ENCODE measurements at places on chromosomes 2 and 18. TPM values are rescaled to one million over a fixed set of nuclear protein-coding genes. Genes with fewer than 3 reads are reported as not detected.

GRCh38 chr2:10493075-10493633, 45.0 kb upstream of the ODC1 start:
- peak overlapping the region; percentile 85 for H3K27ac ChIP-seq
- peaks cover 2% of the 10 kb centered on the region for H3K36me3 ChIP-seq

- peaks cover 2% of the 10 kb centered on the region for H3K27me3 ChIP-seq
- H3K4me1 ChIP-seq = no peaks in the 10 kb centered on the region
These were observed 7.1 kb upstream of the EPAS1 start for GRCh38 chr2:46290078-46290477.

GRCh38 chr2:6053743-6054142, 361.6 kb downstream of the SOX11 start:
- H3K4me1 ChIP-seq = no peaks in the 10 kb centered on the region
- no peaks in the 10 kb centered on the region for H3K36me3 ChIP-seq
- no peaks in the 10 kb centered on the region for H3K27me3 ChIP-seq
- no peak overlapping the region for H3K27ac ChIP-seq

The LRATD1 gene
- total RNA-seq = not detected

GRCh38 chr2:80703532-80703931, 399.0 kb upstream of the LRRTM1 start:
- H3K27me3 ChIP-seq = no peaks in the 10 kb centered on the region
- no peak overlapping the region for H3K4me3 ChIP-seq
- H3K4me1 ChIP-seq = no peaks in the 10 kb centered on the region
- no peak overlapping the region for H3K27ac ChIP-seq
- H3K36me3 ChIP-seq = no peaks in the 10 kb centered on the region

DNA sequence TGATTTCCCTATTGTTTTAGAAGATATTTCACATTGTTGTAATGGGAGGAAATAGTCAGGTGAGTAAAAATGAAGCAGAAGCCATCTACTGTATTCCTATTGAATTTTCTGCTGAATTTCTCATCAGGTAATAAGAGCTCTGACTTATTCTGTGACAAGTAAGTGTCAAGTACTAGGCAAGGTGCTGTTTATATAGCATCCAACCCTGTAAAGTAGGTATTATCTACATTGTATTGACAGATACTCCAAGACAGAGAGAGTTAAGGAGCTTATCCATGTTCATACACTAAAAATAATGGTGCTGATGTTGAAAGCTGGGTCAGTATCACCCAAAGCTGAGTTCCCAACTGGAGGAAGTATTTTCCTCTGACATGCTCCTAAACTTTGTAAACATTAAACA, 106.0 kb downstream of the KCNJ3 start:
- H3K36me3 ChIP-seq = no peaks in the 10 kb centered on the region
- H3K27me3 ChIP-seq = no peaks in the 10 kb centered on the region
- H3K4me3 ChIP-seq = no peak overlapping the region
- H3K27ac ChIP-seq = no peak overlapping the region
- DNase-seq = no peak

DNA sequence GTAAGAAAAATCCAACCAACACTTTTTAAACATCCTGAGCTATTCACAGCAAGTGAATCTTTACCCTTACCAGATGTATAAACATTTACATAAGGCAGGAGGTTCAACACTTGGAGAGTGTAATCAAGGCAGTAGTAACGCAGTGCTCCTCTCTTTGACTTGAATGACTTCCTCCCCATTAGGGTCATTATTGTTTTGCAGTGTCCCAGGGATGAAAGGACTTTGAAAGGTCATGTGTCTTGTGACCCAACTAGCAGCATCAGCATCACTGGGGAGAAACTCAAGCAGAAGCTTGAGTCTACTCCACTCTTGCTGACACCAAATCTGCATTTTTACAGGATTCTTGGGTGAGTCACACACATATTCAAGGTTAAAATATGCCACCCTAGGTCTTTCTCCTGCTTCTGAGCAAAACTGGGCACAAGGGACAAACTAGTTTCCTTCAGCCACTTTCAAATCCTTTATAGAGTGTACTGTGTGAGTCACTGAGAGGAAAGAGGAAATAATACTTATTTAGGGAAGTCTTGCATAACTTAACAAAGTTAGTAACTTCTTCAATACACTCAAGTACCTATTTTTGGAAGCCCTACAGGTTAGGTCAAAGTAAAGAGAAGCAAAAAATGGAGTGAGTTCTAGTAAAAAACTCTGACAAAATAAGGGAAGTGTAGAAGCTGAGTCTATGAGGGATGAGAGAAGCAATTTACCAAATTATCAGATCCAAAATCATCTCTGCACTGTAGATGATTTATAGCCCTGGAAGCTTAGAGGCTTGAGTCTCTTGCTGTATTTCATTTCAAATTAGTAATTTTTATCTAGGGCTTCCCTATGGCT, 51.0 kb upstream of the EML4 start:
- no peaks in the 10 kb centered on the region for H3K27me3 ChIP-seq
- no peak overlapping the region for H3K4me3 ChIP-seq
- no peak for DNase-seq
- peaks cover 38% of the 10 kb centered on the region for H3K4me1 ChIP-seq
- peak overlapping the region; percentile 1 for H3K27ac ChIP-seq
- peaks cover 3% of the 10 kb centered on the region for H3K36me3 ChIP-seq

GRCh38 chr2:190664240-190664639, 15.4 kb downstream of the NAB1 start:
- no peak for DNase-seq
- H3K4me3 ChIP-seq = no peak overlapping the region
- peaks cover 18% of the 10 kb centered on the region for H3K36me3 ChIP-seq
- H3K27me3 ChIP-seq = no peaks in the 10 kb centered on the region

DNA sequence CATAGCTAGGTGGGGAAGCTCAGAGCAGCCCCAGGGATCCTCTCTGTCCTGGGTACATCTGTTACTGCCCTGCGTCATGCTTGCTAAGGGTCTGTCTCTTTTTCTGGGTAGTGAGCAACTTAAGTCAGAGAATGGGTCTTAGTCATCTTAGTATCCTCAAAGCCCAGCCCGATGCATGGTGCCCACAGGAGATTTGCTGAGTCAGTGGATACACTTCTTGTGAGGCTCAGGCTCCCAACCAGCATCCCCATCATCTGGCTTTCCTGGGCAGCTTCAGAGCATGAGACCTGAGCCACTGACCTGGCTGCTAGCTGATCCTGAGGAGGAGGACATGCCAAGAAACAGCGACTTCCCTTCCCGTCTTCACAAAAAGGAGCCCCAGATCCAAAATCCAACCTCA, 10.0 kb downstream of the FOXI3 start:
- H3K27me3 ChIP-seq = peaks cover 18% of the 10 kb centered on the region
- DNase-seq = no peak
- H3K27ac ChIP-seq = no peak overlapping the region
- H3K4me3 ChIP-seq = no peak overlapping the region

The RIT2 gene
- total RNA-seq = not detected

The NTSR2 gene
- not detected for total RNA-seq

GRCh38 chr2:70116936-70117552, 29.8 kb downstream of the PCBP1 start:
- H3K4me3 ChIP-seq = no peak overlapping the region
- no peak for DNase-seq
- H3K27me3 ChIP-seq = no peaks in the 10 kb centered on the region
- H3K36me3 ChIP-seq = peaks cover 5% of the 10 kb centered on the region
- peak overlapping the region; percentile 53 for H3K27ac ChIP-seq
- H3K4me1 ChIP-seq = peaks cover 57% of the 10 kb centered on the region

- H3K4me3 ChIP-seq = no peak overlapping the region
- H3K27ac ChIP-seq = no peak overlapping the region
- no peak for DNase-seq
- peaks cover 12% of the 10 kb centered on the region for H3K27me3 ChIP-seq
These were observed 35.0 kb downstream of the EPB41L3 start for GRCh38 chr18:5508821-5509220.

GRCh38 chr2:201928363-201928762, 105.3 kb upstream of the FZD7 start:
- H3K4me3 ChIP-seq = no peak overlapping the region
- H3K36me3 ChIP-seq = no peaks in the 10 kb centered on the region
- DNase-seq = no peak
- H3K27me3 ChIP-seq = peaks cover 4% of the 10 kb centered on the region
- H3K4me1 ChIP-seq = no peaks in the 10 kb centered on the region

DNA sequence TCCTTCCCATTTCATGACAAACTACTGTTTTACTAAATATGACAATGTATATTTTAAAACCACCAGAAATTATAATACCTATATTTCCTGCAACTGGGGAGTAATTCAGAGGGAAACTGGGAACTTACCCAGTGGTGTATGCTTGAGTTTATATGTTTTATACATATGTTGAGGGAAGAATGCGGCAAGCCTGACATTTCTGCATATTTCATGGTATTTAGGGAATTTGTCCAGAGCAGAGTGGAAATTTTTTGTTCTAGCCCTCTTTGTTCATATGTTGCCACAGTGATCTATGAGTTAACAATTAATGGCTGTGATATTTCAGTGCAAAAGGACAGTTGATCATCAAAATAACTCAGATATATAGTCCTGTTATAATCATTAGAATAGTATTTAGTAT, 230.8 kb upstream of the VWC2L start:
- no peak overlapping the region for H3K4me3 ChIP-seq
- no peak overlapping the region for H3K27ac ChIP-seq
- H3K36me3 ChIP-seq = no peaks in the 10 kb centered on the region
- DNase-seq = no peak

GRCh38 chr2:238169708-238170251, 11.0 kb downstream of the ERFE start:
- no peak for DNase-seq

The ALPP gene
- not detected for total RNA-seq

GRCh38 chr2:81242501-81242900, 937.9 kb upstream of the LRRTM1 start:
- no peak for DNase-seq
- H3K27me3 ChIP-seq = no peaks in the 10 kb centered on the region
- H3K36me3 ChIP-seq = no peaks in the 10 kb centered on the region
- no peaks in the 10 kb centered on the region for H3K4me1 ChIP-seq
- H3K4me3 ChIP-seq = no peak overlapping the region

GRCh38 chr18:70005580-70005979, 57.9 kb upstream of the CD226 start:
- no peak for DNase-seq
- peaks cover 48% of the 10 kb centered on the region for H3K36me3 ChIP-seq
- no peak overlapping the region for H3K27ac ChIP-seq
- H3K4me1 ChIP-seq = no peaks in the 10 kb centered on the region

- DNase-seq = no peak
- no peak overlapping the region for H3K4me3 ChIP-seq
- peaks cover 59% of the 10 kb centered on the region for H3K36me3 ChIP-seq
- no peak overlapping the region for H3K27ac ChIP-seq
- H3K4me1 ChIP-seq = peaks cover 38% of the 10 kb centered on the region
- no peaks in the 10 kb centered on the region for H3K27me3 ChIP-seq
These were observed 12.9 kb downstream of the BCL2L11 start for GRCh38 chr2:111133603-111134002.

The HOXD8 gene
- not detected for total RNA-seq

- H3K36me3 ChIP-seq = no peaks in the 10 kb centered on the region
- H3K4me3 ChIP-seq = no peak overlapping the region
- no peak overlapping the region for H3K27ac ChIP-seq
- H3K4me1 ChIP-seq = no peaks in the 10 kb centered on the region
- no peak for DNase-seq
These were observed 45.7 kb downstream of the RAB31 start for GRCh38 chr18:9753846-9754245.

The MFF gene
- 73.9 TPM for total RNA-seq

The GPC1 gene
- 0.83 TPM for total RNA-seq

- peaks cover 34% of the 10 kb centered on the region for H3K4me1 ChIP-seq
- H3K4me3 ChIP-seq = peak overlapping the region; percentile 59
- no peaks in the 10 kb centered on the region for H3K36me3 ChIP-seq
These were observed 1.0 kb downstream of the PLEK start for GRCh38 chr2:68366083-68366560.

The VSNL1 gene
- total RNA-seq = not detected

GRCh38 chr2:227146456-227146855, 17.5 kb downstream of the COL4A4 start:
- H3K4me3 ChIP-seq = no peak overlapping the region
- DNase-seq = no peak
- no peaks in the 10 kb centered on the region for H3K36me3 ChIP-seq
- no peaks in the 10 kb centered on the region for H3K4me1 ChIP-seq
- no peak overlapping the region for H3K27ac ChIP-seq
